NCI-H2081 treated with DMSO at 0.1 percent for 48 hours (cell line): ENCODE measurements at places on chromosomes 6 and 20.

DNA sequence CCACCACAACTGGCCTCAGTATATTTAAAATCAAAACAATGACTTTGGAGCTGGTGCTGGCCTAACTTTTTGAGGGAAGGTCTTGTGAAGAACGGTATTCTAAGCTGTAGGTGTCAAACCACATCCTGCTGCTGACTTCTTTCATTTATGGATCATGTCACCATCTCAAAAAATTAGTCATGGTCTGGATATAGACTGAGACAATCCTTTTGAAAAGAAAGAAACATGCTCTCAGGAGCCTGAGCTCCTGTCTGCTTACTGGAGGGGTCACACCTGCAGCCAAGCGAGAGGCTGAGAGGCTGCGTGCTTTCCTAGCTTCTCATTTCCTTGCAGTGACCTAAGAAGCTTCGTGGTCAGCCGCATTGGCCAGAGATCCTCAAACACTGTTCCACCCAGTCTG lies 55.2 kb downstream of the TIAM2 start:
- DNase-seq = no peak

GRCh38 chr20:35660122-35660937 lies 4.4 kb downstream of the CPNE1 start:
- DNase-seq = no peak

DNA sequence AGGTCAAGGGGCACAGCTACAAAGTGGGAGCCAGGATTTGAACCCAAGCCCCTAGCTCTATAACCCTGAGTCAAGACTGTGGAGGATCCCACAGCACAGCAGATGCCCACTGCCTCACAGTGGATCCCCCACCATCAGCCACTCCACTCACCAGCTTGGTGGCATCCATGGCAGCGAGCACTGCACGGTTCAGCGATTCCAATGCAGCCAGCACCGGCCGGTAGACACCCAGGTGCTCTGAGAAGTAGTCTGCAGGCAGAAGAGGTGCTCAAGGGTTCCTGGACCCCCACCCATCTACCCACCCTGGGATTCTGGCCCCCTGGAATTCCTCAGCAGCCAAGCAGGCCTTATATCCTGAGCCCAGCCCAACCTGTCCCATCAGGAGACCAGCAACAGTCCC lies 2.5 kb downstream of the ACTL10 start:
- no peak for DNase-seq

- no peak for DNase-seq
Measured at GRCh38 chr6:139124887-139125672, 9.8 kb upstream of the HECA start.

DNA sequence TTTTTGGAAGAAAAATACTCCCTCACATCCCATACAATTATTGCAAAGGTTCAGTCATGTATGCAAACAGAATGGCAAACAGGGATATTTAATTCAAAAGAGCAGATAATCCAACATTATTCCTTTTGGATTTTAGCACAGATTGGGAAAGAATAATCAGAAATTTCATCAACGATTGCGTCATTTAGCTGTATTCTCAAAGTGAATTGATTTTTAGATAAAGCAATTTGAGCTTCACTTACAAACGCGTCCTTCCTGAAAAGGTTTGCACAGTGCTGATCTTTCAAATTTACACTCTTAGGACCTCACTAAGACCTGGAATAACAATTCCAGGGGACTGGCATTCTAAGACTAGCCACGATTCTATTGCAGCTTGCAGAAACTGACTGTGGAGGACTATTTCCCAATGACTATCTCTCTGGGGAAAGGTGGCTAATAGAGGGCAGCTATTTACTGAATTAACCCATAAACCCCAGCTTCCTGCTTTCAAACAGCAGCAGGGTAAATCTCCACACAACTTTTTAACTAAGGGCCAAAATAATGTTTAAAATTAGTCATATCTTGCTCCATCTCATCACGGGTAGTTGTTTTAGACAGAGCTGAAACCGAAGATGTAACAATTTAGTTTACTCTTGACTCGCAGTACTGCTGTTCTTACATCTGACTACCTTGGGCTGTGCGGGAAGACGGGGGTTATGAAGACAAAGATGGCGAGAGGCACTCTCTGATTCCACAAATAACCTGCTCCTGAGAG lies 131.2 kb upstream of the FAM184A start:
- DNase-seq = no peak

- DNase-seq = no peak
Measured at GRCh38 chr6:107083047-107083768, 32.1 kb downstream of the BEND3 start.
